ENCODE measurements at places on chromosomes 5 and 9. TPM values are rescaled to one million over a fixed set of nuclear protein-coding genes. Genes with fewer than 3 reads are reported as not detected.

Gene TMEM232
- total RNA-seq: 4.6 TPM

Gene CATSPER3
- not detected for total RNA-seq

Gene IL33
- 186 TPM for total RNA-seq

Gene NUTM2F
- not detected for total RNA-seq

Gene FBXW2
- 20.7 TPM for total RNA-seq

Gene NEUROG1
- total RNA-seq: not detected

Gene ABCA2
- total RNA-seq: 13.4 TPM

Gene SOHLH1
- not detected for total RNA-seq

Gene PDE8B
- total RNA-seq: not detected

Measured in smooth muscle cell of the coronary artery (primary cell).